Stimulated activated CD8-positive, alpha-beta memory T cell treated with anti-CD3 and anti-CD28 coated beads, Interleukin-15, amount 100 ng/mL, for 1 hour (primary cell): ENCODE measurements at places on chromosomes 7 and 10.

GRCh38 chr7:148260599-148260998 lies 330.0 kb upstream of the C7orf33 start:
- no peak for DNase-seq

- DNase-seq = no peak
These were observed 6.2 kb downstream of the FOXI2 start for GRCh38 chr10:127743205-127743604.

GRCh38 chr10:103042908-103043307 lies 124.8 kb downstream of the CNNM2 start:
- DNase-seq = no peak

DNA sequence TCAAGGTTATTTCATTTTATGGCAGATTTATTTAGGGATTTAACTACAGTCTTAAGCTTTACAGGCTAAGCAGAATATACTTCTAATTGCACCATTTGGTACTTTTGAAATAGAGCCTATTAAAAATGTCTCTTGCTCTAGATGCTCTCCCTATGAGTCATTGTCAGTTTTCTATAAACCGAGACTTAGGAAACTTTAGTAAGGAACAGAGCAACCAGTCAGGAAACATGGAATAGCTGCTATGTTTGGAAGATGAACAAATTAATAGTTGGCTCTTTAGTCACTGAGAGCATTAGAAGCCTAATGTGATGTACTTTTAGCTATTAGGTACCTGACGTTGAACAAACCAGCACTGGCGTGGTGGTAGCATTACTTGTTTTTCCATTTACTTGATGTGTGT lies 35.3 kb downstream of the INPP5F start:
- DNase-seq = no peak

- no peak for DNase-seq
These were observed 100.2 kb downstream of the ATXN7L1 start for GRCh38 chr7:105776068-105776790.

- DNase-seq = no peak
These were observed 162.3 kb downstream of the GFRA1 start for GRCh38 chr10:116110736-116111135.

DNA sequence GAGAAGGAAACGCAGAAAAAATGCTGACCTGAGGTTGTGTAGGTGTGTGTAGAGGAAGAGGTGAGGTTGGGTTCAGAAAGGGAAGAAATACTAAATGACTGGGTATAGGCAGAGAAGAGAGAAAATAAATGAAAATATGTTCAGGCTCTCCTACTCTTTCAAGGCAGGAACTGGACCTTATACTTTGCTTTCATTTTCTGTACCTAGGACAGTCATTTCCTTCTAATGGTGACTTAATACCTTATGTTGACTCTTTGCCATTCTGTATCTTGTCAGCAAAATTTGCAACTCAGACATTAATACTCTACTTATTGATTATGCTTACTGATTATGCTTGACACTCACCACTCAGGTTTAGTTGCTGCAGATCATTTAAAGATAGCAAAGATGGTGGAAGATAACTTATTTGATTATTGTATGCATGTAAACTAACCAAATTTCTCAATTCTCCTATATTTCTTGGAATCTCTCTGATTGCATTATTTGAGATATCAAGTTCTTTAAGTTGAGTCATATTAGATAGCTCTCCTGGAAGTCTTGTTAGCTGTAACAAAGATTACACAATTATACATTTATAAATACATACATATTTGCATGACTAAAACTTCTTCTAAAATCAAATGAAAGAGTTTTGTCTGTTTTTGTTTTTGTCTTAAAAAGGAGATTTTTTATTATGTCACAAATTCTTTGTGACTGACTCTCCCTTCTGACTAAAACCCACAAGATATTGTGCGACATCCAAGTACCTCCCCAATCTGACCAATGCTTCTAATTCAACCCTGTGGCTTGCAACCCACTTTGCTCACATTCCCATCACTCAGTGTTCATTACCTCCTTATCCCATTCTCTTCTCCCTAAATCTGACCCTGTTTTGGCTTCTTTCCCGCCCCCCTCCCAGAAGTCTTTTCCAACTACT lies 20.0 kb downstream of the LRRD1 start:
- no peak for DNase-seq

GRCh38 chr7:2354939-2355704 lies 495 bp downstream of the EIF3B start:
- no peak for DNase-seq

GRCh38 chr10:112182784-112183328 lies 709 bp downstream of the GPAM start:
- DNase-seq = no peak

DNA sequence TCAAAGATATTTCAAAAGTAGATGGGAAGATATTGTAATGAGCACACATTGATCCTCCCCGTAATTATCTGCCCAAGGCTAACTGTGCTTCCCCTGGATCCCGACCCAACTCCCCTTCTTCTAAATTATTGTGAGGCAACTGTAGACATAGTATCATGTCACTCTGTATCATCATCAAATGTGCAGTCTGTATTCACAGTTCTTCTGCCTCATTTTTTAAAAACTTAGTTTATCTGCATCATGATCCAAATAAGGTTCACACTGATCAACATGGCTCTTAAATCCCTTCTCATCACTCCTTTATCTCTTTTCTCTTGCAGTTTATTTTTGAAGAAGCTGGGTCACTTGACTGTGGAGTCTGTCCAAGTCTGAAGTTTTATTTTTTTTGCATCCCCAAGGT lies 27.5 kb downstream of the CDCA7L start:
- DNase-seq = no peak

- DNase-seq = no peak
These were observed 48.5 kb downstream of the PLCE1 start for GRCh38 chr10:94042001-94042833.

GRCh38 chr7:126667742-126668366 lies 584.9 kb downstream of the GRM8 start:
- no peak for DNase-seq

GRCh38 chr10:74328388-74328787 lies 177.4 kb downstream of the ADK start:
- DNase-seq = no peak

- no peak for DNase-seq
These were observed 155.8 kb downstream of the RNF133 start for GRCh38 chr7:122543166-122543565.

DNA sequence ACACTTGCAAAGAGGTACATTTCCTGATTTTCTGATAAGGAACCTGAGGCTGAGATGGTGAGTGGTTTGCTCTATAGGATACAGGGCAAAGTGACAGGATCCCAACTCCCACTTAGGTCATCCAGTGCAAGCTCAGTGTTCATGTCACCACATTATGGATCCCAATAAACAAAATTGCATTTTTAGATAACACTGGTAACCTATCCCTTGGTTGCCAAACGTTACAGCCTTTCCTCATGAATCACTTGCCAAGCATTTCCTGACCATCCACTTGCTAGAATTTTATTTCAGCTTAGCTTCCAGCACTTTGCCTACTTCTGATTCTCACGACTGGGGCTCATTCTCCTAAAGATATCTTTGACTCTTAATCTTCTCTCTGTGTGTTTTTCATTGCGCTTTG lies 131.4 kb upstream of the ODAD2 start:
- DNase-seq = no peak

DNA sequence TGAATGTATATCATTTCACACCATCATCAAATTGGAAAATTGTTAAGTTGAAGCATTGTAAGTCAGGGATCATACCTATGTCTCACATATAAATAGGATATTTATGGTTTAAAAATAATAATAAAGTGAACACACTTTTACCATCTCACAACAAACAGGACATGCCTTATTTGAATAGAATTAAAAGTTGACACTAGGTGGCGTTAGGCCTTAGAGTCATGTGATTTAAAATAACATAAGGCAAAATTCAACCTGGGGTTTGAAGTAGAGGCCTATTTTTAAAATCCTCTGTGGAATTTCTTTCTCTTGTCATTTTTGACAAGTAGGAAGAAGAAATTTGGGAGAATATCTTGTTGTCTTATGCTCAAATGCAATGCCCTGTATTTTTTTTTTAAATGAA lies 184.7 kb upstream of the PCDH15 start:
- DNase-seq = no peak

DNA sequence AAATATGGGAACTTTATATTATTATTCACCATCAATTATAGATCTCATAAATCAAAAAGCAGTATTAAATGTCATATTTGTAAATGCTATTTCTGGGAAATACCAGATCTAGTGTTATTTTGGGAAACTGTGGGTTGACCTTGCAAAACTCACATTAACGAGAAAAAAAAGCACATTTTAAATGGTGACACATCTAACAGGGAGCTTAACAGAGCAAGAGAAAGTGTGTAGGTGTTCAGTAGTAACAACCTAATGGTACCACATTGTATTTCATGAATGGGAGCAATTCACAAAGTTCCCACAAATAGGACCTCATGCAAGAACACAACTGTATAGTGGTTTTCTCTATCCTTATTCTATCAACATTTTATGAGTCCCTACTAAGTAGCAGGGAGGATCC lies 26.2 kb upstream of the HDAC9 start:
- DNase-seq = no peak

GRCh38 chr7:30887464-30887872 lies 24.2 kb upstream of the AQP1 start:
- DNase-seq = no peak

GRCh38 chr7:45642044-45642443 lies 67.9 kb downstream of the ADCY1 start:
- DNase-seq = no peak

DNA sequence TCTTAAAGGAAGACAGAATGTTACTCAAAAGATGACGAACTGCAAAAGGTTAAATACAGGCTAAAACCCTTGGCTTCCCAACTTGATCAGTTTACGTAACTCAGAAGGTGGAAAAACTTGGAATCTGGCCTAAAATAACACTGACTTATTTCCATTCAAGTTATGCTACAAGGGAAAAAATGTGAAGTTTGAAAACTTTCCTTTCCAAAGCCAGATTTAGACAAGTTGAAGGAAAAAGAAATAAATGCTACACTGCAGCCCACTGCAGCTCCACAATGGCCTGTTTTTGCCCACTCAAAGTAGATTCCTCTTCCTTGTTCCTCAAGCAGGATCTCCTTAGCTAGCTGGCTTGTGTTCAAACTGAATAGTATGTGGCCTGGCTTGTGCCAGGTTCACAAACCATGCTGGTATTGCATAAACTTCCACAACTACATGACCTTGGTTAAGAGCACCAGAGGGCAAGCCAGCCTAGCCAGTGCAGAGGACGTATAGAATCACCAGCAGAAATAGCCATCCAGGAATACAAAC lies 166.2 kb downstream of the CPEB3 start:
- DNase-seq = no peak
